ENCODE measurements at places on chromosomes 1 and 21.

DNA sequence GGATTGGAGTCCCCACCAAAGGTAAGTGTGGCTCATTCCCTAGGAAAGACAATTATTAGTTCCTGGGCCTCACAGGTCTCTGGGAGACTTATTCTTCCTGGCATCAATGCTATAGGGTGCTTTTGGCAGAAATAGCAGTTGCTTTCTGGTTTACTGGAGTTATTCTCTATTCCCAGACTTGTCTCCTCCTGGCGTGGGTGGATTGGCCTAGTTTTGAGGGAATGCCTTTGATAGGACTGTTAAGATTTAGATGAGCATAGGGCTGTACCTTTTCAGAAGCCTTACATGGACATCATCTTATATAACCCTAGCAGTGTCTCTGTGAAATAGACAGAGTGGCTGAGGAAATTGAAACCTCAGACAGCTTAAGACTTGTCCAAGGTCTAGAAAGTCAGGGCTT lies 9.0 kb downstream of the PFKFB2 start:
- DNase-seq = no peak

DNA sequence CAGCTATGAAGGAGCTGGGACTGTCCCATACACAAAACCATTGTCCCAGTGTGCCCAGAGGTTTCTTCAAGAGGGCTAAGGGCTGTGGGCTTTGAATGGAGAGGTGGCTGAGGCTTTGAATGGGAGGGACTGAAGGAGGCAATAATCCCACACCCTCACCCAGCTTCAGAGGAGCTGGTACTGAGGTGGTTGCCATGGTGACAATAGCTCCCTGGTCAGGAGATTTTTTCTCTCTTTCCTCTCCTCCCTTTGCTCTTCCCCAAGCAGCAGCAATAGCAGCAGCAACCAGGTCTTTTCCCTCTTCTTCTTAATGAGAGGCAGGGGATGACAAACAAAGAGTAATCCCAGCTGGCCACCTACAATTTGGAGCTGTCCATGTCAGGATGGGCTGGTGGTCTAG lies 1.6 kb downstream of the HPCAL4 start:
- no peak for DNase-seq

- DNase-seq = no peak
Measured at GRCh38 chr1:35850051-35850450, 33.0 kb upstream of the AGO1 start.

GRCh38 chr1:228861832-228862180 lies 126.5 kb downstream of the RHOU start:
- no peak for DNase-seq

GRCh38 chr1:155297384-155297783 lies 3.9 kb downstream of the PKLR start:
- DNase-seq = no peak

DNA sequence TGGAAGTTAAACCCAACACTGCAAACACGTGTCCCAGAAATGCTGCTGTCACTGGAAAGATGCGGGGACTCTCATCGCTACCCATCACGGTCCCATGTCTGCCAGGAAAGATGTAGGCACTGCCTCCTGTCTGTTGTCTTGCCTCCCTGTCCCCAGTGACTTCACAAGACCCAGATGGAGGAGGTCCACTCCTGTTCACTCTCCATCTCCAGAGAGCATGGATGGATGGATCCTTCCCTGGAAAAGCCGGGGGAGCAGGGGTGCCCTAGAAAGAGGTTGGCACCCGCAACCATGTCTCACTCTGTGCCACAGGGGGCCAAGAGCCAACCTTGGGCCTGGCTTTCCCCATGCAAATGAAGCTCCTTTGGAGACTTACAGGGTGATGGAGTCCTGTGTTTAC lies 135.5 kb downstream of the GLIS1 start:
- DNase-seq = no peak

DNA sequence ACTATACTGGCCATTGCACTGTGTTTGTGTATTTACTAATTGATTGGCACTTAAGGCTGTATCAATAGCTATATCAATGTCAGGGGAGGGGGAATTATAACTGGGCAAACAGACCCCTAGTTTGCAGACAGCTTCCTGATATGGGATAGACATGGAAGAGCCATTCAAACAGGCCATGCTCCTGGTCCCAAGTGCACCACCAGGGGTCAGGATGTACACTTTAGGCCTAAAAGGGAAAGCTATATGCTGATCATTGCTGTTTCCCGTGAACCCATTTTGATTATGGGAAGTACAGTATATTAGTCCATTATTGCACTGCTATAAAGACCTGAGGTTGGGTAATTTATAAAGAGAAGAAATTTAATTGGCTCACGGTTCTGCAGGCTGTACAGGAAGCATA lies 124.9 kb upstream of the BACE2 start:
- DNase-seq = no peak

GRCh38 chr1:12542138-12542465 lies 75.9 kb downstream of the DHRS3 start:
- DNase-seq = no peak

DNA sequence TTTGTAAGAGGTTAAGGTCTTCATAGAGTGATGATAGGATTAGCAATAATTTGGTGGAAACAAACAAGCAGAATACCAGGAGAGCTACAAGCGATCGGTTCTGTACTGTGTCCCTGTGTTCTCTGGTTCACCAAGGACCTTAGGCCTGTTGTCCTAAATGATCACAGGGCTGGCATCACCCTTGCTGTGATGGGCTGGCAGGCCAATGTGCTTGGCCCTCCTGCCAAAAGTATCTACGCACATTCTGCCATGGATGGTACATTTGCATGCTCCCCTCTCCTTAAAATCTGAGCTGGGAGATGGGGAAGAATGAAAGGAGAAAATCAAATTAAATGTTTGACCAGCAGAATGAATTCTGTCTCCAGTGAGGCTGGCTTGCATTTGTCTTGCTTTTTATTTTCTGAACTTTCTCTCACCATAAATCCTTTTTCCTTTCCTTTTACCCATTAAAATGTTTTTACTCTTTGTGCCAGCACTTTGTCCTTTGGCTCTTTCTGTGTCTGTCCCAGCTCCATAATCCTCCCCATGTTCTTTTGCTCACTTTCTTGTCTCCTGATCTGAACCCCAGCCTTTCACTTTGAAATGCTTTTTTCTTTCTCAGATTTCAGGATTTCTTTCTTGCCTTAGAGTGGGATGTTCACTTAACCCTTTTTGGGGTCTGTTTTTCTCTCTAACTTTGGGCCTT lies 51.7 kb downstream of the PBX1 start:
- DNase-seq = no peak

GRCh38 chr21:39106881-39107462 lies 76.3 kb downstream of the PSMG1 start:
- no peak for DNase-seq

DNA sequence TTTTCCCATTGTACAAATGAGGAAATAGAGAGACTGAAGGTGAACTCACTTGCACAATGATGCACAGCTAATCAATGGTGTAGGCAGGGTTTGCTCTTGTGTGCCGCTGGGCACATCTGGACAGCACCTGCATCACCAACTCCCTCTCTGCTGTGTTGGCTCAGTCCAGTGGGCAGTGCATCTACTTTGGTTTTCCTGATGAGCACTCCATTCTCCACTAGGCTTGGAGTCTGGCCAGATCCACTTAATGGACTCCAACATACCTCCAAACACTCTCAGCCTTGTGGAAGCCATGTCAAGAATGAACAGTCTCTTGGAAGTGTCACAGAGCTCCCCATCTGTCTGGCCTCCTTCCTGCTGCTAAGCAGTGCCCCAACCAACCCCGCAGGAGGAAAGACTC lies 152.2 kb downstream of the HIVEP3 start:
- no peak for DNase-seq

DNA sequence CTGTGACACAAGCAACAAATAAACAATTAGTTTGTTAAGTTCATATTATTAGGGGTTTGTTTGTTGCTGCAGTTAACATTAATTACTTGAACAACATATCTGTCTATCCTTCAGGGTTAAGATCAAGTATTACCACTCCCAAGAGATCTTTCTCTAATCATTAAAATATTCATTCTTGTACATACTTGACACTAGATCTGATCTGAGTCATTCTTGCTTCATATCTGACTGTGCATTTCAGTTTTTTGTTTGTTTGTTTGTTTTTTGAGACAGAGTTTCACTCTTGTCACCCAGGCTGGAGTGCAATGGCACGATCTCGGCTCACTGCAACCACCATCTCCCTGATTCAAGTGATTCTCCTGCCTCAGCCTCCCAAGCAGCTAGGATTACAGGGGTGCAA lies 613.3 kb upstream of the PLXNA2 start:
- no peak for DNase-seq

DNA sequence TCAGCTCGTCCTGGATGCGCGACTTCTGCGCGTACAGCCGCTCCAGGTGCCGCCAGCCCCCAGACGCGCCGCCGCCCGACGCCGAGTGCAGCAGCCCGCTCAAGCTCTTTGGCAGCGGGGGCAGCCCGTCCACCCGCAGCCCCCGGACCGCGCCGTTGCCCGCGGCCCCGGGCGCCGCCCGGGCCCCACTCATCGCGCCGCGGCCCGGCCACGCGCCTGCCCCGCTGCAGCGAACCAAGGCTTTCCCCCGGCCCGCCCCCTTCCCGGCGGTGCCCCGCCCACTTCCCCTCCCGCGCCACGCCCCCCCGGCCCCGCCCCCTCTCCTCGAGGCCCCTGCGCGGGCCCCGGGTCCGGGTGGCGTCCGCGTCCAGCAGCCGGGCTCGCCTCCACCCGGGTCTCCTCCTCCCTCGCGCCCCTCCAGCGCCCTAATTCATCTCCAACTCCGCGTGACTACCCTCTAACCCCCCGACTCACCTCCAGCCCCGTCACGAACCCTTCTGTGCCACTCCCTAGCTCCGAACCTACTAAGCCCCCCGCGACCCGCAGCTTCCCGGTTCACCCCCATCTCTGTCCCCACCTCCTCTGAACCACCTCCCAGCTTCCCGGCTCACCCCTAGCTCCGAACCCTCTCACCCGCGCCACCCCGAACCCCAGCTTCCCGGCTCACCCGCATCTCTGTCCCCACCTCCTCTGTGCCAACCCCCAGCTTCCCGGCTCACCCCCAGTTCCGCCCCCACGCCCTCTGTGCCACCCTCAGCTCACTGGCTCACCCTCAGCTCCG lies at the start of gene FAM89A:
TSS of gene FAM89A (minus strand) at position 236 of the 781 bp plus-strand sequence. CDS start at position 193, 43 bp downstream.
- DNase-seq = no peak

DNA sequence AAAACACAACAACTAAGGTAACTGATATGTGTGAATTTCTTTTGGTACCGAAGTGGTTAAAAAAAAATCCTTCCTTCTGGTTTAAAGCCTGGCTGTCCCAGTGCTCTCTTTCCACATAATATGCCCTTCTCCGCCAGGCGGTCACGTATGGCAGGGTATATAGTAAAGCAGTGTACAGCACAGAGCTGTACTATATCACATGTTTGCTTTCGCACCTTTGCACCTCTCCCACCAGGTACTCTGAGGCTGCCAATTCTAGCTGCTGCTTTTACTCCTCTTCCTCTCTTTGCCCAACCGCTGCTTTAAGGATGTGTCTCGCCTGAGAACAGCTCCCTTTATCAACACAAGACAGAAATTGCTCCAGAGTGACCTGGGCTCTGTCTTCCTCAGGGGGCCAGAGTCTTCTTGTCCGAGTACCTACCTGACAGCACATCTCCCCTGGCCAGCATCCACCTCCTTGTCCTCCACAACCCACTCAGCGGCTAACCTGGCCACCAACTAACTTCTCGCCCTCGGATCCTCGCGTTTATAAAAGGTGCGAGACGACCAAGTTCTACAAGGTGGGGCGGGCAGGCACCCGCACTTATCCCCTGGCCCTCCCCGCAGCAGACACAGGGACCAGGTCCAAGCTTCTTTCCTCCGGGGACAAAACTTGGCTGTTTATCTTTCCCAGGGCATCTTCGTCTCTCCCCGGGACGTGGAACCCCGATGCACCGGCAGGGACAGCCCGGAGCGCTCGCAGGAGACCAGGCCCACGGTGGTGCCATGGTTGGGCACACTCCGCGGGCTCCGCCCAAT lies 1.6 kb downstream of the COLGALT2 start:
- peak; percentile 35 for DNase-seq

- DNase-seq = no peak
Measured at GRCh38 chr1:227490001-227490400, 73.4 kb upstream of the ZNF678 start.

DNA sequence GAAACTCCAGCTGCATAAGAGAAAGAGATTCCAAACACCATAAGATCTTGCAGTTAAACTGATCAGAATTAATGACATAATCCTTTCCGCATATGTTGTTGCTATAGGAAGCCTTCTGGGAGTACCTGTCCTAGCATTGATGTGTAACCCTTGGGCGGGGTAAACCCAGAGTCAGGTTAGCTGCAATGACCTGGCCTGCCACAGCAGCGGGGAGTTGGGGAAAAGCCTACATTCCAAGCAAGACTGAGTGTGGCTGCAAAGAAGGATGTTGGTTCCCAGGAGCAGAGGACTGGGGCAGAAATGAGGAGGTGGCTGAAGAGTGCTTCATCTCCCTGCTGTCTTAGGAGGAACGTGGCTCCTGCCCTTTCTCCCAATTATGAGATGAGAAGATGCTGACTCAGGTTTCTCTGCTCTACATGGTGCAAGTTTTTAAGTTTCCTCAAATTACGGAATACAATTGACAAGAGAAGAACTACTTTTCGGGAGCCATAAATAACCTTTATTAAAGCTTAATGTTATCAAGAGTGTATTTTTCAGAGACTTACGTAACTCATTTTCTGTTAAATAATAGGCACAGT lies 142.1 kb downstream of the RYR2 start:
- no peak for DNase-seq

DNA sequence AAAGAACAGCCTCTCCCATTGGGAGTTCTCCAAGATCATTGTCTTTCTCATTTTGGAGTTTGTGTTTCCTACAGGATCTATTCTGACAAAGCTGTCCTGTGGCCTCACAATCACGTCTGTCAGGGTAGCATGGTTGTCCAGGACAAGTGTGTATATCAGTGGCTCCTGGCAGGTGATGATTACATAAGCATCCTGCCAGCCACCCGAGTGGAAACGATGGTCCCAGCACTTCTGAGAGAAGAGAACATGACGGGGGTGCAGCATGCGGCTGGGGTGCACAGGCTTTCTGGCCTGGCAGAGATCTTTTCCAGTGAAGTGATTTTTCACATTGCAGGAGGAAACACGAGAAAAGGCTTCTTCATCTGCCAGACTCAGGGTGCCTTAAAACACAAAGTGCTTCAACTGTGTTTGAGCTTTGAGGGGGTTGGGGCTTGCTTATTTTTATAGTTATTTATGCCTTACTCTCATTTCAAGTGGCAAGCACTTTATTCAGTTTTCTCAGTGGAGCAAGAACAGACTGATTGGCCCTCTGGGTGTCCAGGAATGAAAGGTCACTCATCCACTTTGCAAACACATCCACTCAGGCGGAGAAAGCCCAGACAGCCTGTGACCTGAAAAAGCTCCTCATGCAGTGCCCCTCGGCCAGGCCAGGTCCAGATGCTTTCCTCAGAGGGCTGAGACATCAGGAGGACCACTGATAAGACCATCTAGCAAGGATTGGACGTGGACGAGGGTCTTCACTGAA lies 186.0 kb downstream of the DUSP10 start:
- DNase-seq = no peak

- DNase-seq = no peak
Measured at GRCh38 chr1:158930504-158930903, 848 bp upstream of the PYHIN1 start.
